K562 (cell line): ENCODE measurements at places on chromosomes 3 and 15. TPM values are rescaled to one million over a fixed set of nuclear protein-coding genes. Genes with fewer than 3 reads are reported as not detected.

Gene AAGAB
- polyA plus RNA-seq = 48.9 and 53.2 TPM in 2 replicates

GRCh38 chr15:51298620-51299019 lies 39.8 kb downstream of the CYP19A1 start:
- no peak for DNase-seq

GRCh38 chr3:49161808-49162530 lies 4.2 kb downstream of the CCDC71 start:
- DNase-seq = no peak

DNA sequence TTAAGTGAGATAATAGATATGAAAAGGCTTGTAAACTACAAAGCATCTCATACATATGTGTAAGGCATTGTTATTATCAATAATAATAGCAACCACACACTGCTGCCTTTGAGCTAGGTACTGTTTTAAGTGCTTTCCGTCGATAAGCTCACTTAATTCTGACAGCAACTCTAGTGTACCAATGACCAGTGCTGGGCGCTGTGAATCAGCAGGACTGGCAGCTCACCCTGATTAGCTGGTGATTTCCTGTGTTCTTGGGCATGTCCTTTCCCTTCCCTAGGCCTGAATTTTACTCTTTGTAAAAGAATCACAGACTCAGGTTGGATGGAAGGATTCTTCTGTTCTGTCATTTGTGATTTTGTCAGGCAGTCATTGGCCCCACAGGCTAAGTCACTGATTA lies 215.6 kb downstream of the LPP start:
- DNase-seq = no peak
